HCEC 1CT (cell line): ENCODE measurements at places on chromosomes 3 and 15.

DNA sequence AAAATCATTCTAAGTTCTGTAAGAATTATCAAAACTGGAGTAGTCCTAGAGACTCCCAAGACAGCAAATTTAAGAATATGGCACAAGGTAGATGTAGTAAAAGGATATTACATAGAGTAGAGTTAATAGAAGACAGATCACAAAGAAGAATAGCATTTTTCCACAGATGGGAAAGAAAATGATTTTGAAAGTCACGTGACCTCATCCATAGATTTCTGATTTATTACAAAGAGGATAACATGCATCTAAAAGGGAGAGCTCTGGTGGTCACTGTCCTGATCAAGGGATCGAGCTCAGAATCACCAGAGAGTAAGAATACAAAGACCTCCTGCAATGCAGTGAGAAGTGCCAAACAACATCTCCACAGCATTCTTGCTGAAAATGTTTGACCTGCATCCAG is 354.4 kb downstream of the TBL1XR1 start:
- no peak for DNase-seq

DNA sequence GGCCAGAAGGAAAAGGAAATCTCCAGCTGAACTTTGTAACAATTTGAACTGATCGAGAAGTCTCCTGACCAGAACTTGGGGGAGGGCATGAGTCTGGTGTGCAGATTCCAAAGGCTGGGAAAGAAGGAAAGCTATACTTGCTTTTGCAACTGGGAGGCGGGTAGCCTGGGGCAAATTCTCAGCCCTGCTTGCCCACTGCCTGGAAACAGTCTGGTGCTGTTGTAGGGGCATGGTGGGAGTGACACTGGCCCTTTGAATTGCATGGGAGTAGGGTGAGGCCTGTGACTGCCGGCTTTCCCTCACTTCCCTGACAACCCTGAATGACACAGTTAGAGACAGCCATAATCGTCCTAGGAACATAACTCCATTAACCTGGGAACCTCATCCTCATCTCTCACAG is 114.0 kb upstream of the POU1F1 start:
- no peak for DNase-seq

DNA sequence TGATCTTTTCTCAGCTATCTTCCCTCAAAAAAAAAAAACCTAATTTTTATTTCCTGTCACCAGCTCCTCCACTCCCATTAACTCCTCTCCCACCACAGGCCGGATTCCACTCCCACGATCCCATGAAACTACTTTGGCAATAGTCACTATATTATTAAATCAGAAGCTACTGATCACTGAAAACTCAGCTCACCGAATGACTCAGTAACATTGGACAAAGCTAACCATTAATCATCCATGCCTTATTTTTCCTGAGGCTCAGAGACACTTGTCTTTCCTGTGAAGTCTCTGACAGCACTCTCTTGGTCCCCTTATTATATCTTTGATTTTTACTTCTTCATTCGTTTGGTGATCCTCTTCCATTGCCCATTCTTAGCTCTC is 260.2 kb downstream of the CGGBP1 start:
- peak; percentile 39 for DNase-seq

- no peak for DNase-seq
Measured at GRCh38 chr3:173897631-173898030, 500.1 kb downstream of the NLGN1 start.

- DNase-seq, result no peak
Measured at GRCh38 chr15:74788683-74789151, 6.8 kb downstream of the CSK start.

DNA sequence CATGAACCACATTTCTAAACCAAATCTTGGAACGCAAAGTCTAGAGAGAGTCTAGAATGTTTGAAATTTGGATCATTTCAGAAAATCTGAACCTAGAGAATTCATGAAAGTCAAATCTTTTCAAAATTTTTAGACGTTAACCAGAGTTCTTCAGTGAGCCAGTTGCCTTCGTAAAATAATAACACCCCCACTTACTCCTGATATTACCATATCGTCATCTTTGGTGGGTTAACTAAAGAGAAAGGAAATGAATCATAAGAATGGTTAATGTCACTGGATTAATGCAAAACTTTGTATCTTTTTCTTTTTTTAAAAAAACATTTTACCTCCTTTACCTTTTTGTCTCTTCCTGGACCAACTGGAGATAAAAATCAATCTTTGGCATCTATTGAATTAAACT is 1.2 kb upstream of the ZBED2 start:
- DNase-seq, result no peak

DNA sequence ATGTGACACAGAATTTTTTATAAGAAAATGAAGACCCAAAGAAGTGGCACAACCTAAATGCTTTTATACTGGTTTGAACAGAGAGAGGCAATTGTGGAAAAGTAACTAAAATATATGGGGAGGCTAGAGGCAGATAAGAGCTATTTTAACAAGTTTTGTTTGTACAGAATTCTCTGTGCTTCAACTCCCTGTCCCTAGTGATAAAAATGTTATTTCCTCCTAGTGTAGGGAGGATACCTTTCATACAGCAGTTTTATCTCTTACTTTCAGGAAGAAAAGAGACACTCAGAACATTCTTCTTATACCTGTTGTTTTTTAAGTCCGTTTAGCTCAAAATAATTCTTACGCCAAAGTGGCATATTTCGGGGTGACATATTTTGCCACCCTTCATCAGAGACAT is 21.2 kb upstream of the ZNF639 start:
- no peak for DNase-seq

GRCh38 chr3:32297366-32297765 is 58.9 kb downstream of the CMTM8 start:
- DNase-seq, result no peak

- DNase-seq, result no peak
Measured at GRCh38 chr15:68325726-68326125, 48.2 kb downstream of the FEM1B start.

DNA sequence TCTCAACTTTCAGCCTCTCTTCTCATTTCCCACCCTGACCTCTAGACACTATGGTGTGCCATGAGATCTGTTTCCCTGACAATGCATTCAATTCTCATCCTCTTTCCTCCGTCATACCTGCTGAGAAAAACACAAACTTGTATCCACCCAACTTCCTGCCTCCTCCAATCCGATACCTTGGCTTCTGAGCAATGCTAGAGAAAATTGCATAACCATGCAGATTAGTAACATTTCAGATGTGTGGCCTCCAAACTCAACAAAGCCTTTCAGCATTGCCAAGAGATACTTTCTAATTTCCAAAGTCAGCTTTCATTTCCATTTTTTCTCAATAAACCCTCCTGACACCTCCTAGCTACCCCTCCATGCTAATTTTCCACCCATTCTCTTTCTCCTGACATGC is 88.5 kb downstream of the MINAR1 start:
- no peak for DNase-seq

DNA sequence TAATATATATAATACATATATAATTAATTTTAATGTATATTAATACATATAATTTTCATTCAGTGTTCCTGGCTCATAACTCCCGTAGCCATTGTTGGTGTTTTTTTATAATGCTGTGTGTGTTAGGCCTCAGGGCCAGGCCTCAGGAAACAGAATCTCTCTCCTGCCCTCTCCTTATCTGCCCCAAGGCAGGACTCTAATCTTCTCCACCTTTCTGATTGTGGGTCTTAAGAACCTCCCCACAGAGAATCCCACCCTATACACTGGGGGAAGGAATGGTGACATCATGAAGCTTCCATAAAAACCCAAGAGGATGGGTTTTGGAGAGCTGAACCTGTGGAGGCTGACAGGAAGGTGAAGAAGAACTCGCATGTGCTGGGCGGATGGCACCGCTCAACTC is 4.0 kb upstream of the FMN1 start:
- no peak for DNase-seq

DNA sequence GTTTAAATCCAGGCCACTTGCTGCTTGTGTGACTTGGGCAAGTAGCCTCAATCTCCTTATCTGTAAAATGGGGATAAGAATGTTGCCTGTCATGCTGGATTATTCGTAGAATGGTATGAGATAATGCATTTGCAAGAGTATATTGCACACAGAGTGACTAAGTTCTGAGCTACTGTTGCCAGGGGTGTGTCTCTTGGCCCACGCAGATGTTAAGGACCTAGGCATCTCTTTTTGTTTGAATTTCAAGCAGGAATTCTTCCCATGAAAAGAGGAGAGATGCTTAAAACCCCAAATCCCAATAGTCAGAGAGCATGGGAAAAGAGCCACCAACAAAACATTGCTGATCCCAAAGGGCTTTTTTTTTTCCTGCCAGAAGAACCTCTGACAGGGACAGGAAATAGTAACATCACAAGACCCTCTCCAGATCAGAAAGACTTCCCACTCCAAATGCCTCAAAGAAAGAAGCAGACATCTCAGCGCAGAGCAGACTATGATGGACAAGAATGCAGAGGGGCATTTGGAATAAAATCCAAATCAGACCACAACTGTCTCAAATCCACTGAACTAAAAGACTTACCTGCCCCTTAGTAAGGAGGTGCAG is 90.5 kb downstream of the MRPL46 start:
- DNase-seq, result no peak

DNA sequence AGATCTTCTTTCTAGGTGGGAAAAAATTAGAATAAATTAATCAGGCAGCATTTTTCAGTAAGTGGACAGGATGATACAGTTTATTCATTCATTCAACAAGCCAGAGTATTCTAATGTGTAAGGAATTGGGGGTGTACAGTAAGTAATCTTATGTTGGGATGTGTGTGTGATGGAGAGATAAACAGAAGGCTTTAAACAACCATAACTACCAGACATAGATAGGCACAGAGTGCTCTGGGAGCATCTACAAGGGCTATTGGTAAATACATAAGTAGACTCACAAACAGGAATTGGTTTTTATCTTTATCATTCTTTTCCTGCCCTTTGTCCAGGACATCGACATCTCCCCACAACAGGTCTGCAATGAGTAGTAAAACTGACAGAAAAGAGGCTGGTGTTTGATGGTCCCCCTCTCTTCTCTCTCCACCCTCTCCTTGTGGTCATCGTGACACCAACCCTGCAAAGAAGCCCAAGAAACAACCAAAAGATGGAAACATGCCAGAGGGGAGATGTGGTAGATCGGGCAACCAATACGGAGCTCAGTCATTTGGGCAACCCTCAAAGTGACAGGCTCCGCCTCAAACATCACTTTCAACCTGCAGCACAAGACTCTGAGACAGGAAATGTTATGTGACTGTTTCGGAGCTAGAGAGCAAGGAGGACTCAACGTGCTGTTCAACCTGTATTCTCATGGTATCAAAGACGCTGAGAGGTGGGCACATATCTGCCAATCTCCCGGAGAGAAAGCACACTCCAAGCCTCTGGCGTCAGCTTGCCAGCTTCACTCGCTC is 28.7 kb upstream of the B3GNT5 start:
- DNase-seq, result no peak
